ENCODE measurements at places on chromosomes 3 and 15.

DNA sequence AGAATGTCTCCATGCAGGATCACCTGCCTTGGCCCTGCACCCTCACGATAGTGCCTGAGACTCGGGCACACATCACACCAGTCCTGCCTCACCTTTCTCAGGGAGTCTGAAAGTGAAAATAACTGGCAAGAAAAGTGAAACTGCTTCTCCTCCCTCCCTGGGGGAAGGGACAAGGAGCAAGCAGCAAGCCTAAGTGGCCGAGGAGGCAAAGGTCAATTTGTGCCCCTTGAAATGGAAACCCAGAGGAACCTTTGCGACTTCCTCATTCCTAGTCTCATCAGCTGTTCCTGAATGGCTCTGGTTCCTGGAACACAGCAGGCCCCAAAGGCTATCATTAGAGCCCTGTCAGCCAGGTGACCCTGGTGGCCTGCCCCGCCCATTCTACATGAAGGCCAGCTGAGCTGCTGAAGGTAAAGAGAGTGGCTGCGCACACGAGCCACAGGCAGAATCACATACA is 28.0 kb upstream of the SLCO2A1 start:
- DNase-seq: no peak

DNA sequence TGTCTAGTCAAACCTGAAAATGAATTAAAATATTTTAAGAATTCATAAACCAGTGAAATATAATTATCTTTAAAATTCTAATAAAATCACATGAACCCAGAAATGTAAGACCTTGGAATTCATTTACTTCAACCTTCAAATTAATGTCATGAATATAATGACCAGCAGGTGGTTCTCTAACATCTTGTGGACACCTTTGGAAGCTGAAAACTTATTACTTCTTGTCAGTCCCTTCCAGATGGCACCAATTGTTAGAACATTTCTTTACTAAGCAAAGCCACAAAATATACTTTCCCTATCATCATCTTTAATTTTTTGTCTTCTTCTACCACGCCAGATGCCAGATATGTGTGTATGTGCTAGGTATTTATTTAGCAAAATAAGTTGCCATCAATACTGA is 240.0 kb downstream of the MBNL1 start:
- DNase-seq: no peak

- DNase-seq: no peak
Observed at GRCh38 chr3:129315223-129315997, 36.7 kb downstream of the HMCES start.

DNA sequence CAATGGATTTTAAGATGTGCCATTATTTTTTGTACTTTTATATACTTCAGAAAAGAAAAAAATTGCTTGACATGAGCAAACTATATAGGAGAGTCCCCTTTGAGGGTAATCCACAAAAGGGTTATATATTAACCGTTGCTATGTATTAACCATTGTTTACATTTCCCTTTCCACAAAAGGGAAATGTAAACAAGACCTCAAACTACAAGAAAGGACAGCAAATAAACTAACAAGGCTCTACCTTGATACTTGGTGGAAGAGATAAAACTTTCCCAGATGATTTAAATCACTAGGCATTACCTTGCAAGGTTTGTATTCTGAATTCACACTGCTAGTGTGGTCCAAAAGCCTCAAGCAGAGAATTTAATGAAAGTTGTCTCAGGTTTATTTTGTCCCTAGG is 616.3 kb upstream of the BCHE start:
- no peak for DNase-seq
